ENCODE measurements at places on chromosomes 16 and 17.

GRCh38 chr17:50765454-50766221 is 1.7 kb downstream of the ANKRD40CL start:
- DNase-seq: peak; percentile 58

GRCh38 chr17:71460943-71461342 is 659.9 kb upstream of the SOX9 start:
- DNase-seq: peak; percentile 3

DNA sequence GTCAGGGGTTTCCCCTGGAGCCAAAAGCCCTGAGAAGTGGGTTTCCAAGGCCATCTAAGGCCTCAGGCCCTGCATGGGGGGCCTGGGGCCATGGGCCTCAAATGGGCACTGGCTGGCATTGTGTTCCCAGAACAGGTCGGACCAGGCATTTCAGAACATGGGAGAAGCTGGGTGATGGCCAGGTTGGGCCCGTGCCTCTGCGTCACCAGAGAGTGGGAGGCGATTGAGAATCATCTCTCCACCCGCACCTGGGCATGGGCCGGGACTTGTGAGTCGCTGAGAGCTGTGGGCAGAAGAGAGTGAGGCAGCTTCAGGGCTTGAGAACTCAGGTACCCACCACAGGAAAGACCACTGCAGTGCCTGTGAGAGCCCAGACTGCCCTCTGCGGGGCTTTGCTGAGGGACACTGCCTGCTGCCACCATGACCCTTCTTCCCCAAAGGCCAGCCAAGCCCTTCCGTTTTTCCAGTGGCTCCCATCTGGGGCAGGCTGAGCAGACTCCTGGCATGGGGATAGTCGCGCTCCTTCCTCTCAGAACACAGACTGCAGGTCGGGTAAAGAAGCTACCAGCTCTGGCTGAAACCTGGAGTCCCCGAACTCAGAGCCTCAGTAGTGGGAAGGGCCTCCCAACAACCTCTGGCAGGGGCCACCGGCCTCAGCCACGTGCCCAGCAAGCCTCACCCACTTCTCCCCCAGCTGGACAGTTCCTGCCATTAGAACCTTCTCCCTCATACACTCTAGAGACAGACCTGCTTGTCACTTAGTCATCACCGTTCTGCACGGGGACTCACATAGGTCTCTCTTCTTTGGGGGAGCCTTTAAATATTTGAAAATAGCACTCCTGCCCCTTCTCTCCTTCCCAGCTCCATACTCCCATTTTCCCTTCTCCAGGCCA is 1.6 kb downstream of the RAB11FIP4 start:
- DNase-seq: no peak

GRCh38 chr17:73879987-73880386 is 235.7 kb upstream of the SDK2 start:
- no peak for DNase-seq

- DNase-seq: no peak
Measured at GRCh38 chr17:28519236-28519635, 13.1 kb downstream of the FOXN1 start.

DNA sequence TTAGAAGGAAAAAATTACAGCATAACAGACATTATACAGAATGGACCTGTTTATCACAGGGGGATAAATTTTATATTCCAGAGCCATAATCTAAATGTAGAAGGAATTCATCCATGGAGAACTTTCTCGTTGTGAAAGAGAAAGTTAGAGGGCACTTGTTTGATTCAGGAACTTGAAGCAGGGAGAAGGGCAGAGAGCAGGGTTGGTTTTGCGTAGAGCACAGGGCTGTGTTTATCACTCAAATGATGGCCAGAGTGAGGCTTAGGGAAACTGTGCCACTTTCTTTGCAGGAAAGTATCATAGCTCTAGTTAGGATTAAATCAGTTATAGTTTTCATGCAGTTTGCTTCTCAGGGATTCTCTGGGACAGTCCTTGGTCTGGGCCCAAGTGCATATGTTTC is 29.1 kb upstream of the MED13 start:
- DNase-seq: no peak

GRCh38 chr16:53826658-53827057 is 122.7 kb downstream of the FTO start:
- no peak for DNase-seq

DNA sequence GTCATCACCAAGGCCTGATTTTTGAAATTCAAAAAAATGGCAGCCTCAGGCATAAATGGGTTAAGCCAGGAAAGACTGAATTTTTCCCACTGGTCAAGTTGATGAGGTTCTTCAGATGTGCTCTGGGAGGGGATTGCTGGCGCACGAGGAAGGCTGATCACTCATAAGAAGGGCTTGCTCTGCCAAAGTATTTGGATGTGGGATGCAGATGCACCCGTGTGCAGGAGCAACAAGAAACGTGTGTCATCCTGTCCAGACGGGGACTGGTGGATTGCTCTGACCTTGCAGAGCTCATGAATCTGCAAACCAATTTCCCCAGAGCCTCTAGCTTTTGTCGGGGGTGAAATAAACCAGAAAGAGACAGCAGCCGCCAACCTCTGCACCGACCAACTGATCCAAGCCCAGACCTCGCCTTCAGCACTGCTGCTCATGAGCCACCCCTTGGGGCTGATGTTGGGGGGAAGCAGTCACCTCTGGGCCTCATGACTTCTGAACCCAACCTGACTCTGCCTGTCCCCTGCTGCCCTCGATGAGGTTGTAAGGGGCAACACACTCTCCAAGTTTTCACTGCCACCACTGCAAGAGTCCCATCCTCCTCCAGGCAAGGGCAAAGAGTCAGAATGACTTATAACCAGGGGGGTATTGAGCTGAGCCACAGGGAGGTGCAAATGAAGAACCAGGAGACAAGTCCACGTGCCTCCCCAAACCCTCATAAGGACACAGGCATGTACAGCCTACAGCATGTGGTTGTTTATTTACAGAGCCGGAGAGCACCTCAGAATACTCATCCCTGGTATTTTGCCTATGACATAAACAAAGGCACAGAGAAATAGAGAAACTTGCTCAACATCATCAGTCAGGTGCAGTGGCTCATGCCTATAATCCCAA is 452.0 kb downstream of the SOX9 start:
- no peak for DNase-seq

- DNase-seq: no peak
Measured at GRCh38 chr16:10087151-10087550, 95.1 kb downstream of the GRIN2A start.

GRCh38 chr17:73643001-73643851 is 1.0 kb downstream of the SDK2 start:
- no peak for DNase-seq

GRCh38 chr16:11327277-11328171 is 17.7 kb upstream of the RMI2 start:
- DNase-seq: no peak

DNA sequence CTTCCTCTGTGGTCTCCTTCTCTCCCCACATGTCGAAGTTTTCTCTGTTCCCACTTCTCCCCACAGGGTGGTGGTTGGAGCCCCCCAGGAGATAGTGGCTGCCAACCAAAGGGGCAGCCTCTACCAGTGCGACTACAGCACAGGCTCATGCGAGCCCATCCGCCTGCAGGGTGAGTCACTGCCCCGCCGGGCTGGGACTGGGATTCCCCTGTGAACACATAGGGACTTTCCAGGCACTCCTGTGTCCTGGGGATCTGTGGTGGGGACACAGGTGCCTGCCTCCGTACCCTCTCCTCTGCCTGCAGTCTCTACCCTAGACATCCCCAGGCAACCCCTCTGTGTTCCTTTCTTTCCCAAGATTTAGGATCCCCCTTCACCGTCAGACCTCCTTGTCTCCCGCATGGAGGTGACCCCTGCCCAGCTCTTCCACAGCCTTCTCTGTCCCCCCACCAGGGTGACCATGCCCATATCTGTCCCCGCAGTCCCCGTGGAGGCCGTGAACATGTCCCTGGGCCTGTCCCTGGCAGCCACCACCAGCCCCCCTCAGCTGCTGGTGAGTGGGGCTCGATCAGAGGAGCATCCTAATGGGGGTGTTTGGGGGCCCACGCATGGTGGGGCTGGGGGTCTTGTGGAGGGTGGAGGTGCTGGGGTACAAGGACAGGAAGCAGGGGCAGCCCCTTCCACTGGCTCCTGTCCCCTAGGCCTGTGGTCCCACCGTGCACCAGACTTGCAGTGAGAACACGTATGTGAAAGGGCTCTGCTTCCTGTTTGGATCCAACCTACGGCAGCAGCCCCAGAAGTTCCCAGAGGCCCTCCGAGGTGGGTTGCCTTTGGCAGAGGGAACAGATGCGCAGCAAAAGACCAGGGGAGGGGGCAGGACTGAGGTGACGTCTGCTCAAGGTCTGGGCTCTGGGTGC is 5.8 kb downstream of the ITGAM start:
- peak; percentile 92 for DNase-seq

DNA sequence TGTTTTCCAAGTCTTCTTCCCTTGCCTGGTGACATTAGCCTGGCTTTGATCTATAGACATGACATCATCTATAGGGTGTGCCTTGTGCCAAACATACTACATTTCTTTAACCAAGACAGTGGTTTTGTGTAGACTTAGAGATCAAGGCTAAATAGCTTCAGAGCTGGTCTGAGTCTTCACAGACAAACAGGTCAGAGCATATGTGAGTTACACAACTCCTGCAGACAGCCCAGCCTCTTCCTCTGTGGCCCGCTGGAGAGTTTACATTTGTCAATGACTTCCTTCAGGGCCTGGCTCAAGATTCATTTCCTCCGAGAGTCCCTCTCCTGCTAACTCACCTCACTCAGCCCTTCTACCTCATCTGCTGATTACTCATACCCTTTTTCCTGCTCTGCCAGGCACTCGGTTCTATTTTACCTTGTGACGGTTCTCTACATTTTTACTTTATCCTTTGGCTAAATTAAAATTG is 73.1 kb upstream of the TANC2 start:
- DNase-seq: peak; percentile 74

GRCh38 chr16:11700264-11701029 is 32.2 kb downstream of the SNN start:
- DNase-seq: peak; percentile 40

DNA sequence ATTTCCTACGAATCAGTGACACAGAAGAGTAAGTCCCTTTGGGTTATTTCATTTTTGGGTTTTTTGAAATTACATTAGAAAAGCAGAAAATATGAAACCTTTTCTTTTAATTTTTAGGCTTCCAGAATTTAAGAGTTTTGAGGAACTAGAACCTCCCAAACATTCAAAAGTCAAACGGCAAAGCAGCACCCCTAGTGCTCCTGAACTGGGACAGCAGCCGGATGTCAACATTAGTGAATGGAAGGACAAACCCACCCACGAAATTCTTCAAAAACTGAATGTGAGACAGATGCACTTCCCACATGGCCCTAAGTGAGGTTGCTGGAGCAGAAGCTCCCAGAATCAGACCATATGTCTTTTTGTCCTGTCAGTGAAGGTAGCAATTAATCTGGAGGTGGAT is 199.4 kb downstream of the PHKB start:
- no peak for DNase-seq

GRCh38 chr16:54750249-54750648 is 180.4 kb upstream of the IRX5 start:
- DNase-seq: no peak

- peak; percentile 83 for DNase-seq
Measured at GRCh38 chr17:38660097-38661025, 14.4 kb downstream of the EPOP start.

DNA sequence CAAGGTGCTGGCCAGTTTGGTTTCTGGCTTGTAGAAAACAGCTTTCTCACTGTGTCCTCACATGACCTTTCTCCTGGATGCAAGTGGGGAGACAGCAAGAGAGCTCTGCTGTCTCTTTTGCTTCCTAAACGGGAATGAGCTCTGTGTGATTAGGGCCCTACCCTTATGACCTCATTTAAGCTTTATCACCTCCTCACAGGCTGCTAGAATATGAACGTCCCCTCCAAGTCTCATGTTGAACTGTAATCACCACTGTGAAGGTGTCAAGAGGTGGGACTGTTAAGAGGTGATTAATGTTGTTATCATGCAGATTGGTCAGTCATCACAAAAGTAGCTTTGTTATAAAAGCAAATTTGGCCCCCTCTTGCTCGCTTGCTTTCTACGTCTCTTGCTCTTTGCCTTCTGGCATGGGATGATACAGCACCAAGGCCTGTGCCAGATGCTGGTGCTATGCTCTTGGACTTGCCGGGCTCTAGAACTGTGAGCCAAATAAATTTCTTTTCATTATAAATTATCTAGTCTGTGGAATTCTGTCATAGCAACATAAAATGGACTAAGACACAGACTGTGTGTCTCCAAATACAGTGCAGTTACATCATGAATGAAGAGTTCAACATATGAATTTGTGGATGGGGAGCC is 14.8 kb upstream of the POLR3E start:
- no peak for DNase-seq

DNA sequence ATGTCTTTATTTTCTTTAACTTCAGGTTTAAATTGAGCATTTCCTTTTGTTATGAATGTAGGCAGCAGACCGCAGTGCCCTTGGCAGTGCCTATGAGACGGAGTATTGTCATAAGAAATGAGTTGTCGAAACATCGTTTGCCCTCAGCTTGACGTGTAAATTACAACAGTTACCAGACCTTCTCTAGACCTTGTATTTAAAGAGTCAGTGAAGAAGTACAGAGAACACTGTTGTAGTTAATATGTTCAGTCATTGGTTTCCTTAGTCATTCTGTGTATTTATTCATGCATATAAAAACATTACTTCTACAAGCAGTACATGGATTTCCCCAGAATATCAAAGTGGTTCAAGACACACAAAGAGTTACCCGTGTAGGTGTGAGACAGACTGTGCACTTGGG is 19.0 kb downstream of the IRF8 start:
- DNase-seq: no peak

Data from inflammatory macrophage treated with lipopolysaccharide for 1 hour (primary cell).